Activated naive CD4-positive, alpha-beta T cell treated with anti-CD3 and anti-CD28 coated beads for 36 hours (primary cell): ENCODE measurements at places on chromosomes 16 and 17. TPM values are rescaled to one million over a fixed set of nuclear protein-coding genes. Genes with fewer than 3 reads are reported as not detected.

DNA sequence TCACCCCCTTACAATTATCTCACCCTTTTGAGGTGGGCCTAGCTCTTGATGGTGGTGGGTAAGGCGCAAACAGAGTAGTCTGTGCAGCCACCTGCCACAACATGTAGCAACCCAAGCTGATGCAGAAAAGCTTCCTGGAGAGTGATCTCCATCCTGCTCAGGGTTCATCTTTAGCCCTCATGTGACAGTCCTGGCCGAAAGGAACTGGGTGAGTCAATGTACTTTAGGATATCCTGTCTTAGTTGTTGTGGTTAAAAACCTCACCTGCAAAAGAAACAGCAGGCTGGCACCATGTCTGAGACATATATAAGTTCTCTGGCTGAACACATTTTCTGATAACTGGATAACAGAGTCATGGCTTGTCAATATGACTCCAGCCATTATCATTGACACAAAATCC lies 183.5 kb upstream of the CPHXL start:
- H3K27ac ChIP-seq, result no peak overlapping the region
- no peaks in the 10 kb centered on the region for H3K36me3 ChIP-seq
- no peaks in the 10 kb centered on the region for H3K4me1 ChIP-seq
- no peak for DNase-seq
- no peak overlapping the region for H3K4me3 ChIP-seq

- no peak overlapping the region for H3K27ac ChIP-seq
- no peaks in the 10 kb centered on the region for H3K27me3 ChIP-seq
- H3K36me3 ChIP-seq, result no peaks in the 10 kb centered on the region
- H3K4me1 ChIP-seq, result no peaks in the 10 kb centered on the region
- H3K4me3 ChIP-seq, result no peak overlapping the region
Measured at GRCh38 chr17:38982858-38983746, 15.9 kb upstream of the FBXO47 start.

The NCOR1 gene
- total RNA-seq, result 101 TPM

GRCh38 chr17:42819939-42820535 lies 4.0 kb downstream of the BECN1 start:
- H3K36me3 ChIP-seq, result peaks cover 36% of the 10 kb centered on the region
- H3K4me1 ChIP-seq, result peaks cover 32% of the 10 kb centered on the region
- no peaks in the 10 kb centered on the region for H3K27me3 ChIP-seq
- peak; percentile 82 for DNase-seq
- no peak overlapping the region for H3K4me3 ChIP-seq
- H3K27ac ChIP-seq, result no peak overlapping the region

- no peaks in the 10 kb centered on the region for H3K36me3 ChIP-seq
- peaks cover 39% of the 10 kb centered on the region for H3K4me1 ChIP-seq
- H3K4me3 ChIP-seq, result peak within 1 kb of the TSS; percentile 90
Measured at GRCh38 chr17:64263000-64263766, at the start of gene TEX2. TSS of gene TEX2 (minus strand) at chr17:64263260. CDS start at chr17:64214217, 49,043 bp downstream.

The SBK1 gene
- total RNA-seq, result 2.8 TPM

DNA sequence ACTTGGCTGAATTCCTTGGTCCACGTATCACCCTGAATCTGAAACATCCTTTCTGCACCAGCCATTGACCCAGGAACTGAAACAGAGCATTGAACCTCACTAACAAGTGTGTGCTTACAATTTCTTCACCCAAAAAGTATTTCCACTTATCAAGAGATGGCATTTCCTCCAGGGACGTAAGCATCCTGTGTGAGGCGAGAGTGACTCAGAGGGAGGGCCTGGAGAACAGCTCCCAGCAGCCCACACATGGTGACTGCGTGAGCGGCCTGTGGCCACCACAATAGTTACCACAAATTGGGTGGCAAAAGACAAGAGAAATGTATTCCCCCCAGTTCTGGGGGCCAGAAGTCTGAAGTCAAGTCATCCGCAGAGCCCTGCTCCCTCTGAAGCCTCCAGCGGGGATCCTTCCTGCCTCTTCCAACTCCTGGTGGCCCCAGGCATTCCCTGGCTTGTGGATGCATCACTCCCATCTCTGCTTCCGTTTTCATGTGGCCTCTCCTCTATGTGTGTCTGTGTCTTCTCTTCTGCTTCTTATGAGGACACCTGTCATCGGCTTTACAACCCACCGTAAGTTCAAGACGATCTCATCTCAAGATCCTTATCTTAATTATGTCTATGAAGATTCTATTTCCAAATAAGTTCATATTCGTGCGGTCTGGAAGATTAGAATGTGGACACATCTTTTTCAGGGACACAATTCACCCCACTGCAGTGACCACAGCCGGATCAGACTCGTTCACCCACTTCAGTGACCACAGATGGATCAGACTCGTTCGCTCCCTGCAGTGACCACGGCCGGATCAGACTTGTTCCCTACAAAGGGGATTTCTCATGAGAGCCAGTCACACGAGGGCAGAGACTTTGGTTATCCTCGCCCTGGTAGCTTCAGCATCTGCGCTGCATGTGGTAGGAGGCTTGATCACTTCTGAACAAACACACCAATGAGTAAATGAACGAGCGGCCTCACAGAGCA lies 122.6 kb upstream of the FOXF1 start:
- H3K27ac ChIP-seq, result no peak overlapping the region
- H3K4me1 ChIP-seq, result no peaks in the 10 kb centered on the region
- no peak for DNase-seq
- H3K36me3 ChIP-seq, result no peaks in the 10 kb centered on the region
- peaks cover 9% of the 10 kb centered on the region for H3K27me3 ChIP-seq

The TMEM235 gene
- not detected for total RNA-seq

The ZNF469 gene
- total RNA-seq, result 0.15 TPM

The CD300H gene
- total RNA-seq, result not detected

- peaks cover 35% of the 10 kb centered on the region for H3K4me1 ChIP-seq
- no peak for DNase-seq
- H3K27ac ChIP-seq, result no peak overlapping the region
- H3K4me3 ChIP-seq, result peak overlapping the region; percentile 27
Measured at GRCh38 chr16:56192986-56193945, 2.0 kb downstream of the GNAO1 start.

DNA sequence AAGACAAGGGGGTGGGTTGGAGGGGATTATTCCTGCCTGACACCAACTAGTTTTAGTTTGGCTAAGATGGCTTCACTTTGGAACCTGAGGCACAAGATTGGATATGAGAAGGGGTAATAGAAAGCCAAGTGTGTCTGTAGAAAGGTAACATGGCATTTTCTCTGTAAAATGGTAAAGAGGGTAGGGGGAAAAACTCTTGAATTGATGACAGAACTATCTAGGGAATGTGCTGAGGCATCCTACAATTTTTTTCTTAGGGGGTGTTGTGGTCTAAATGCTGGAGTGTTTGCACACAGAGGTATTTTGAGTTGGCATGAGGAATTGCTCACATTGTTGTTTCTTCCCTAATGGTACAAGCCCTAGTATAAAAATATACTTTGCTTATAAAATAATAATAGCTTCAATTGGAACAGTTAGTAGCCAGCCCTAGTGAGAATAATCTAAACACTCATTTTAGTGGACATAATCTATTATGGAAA lies 25.8 kb downstream of the YPEL2 start:
- H3K27ac ChIP-seq, result no peak overlapping the region
- H3K36me3 ChIP-seq, result peaks cover 12% of the 10 kb centered on the region
- H3K4me3 ChIP-seq, result no peak overlapping the region
- H3K27me3 ChIP-seq, result no peaks in the 10 kb centered on the region
- DNase-seq, result no peak

- H3K4me3 ChIP-seq, result peak overlapping the region; percentile 43
- no peaks in the 10 kb centered on the region for H3K27me3 ChIP-seq
- peak overlapping the region; percentile 90 for H3K27ac ChIP-seq
- H3K4me1 ChIP-seq, result peaks cover 89% of the 10 kb centered on the region
- H3K36me3 ChIP-seq, result peaks cover 32% of the 10 kb centered on the region
Measured at GRCh38 chr16:84597528-84597896, 20.4 kb downstream of the COTL1 start.

The NPIPA3 gene
- total RNA-seq, result 1.9 TPM

The USP32 gene
- 28.9 TPM for total RNA-seq

DNA sequence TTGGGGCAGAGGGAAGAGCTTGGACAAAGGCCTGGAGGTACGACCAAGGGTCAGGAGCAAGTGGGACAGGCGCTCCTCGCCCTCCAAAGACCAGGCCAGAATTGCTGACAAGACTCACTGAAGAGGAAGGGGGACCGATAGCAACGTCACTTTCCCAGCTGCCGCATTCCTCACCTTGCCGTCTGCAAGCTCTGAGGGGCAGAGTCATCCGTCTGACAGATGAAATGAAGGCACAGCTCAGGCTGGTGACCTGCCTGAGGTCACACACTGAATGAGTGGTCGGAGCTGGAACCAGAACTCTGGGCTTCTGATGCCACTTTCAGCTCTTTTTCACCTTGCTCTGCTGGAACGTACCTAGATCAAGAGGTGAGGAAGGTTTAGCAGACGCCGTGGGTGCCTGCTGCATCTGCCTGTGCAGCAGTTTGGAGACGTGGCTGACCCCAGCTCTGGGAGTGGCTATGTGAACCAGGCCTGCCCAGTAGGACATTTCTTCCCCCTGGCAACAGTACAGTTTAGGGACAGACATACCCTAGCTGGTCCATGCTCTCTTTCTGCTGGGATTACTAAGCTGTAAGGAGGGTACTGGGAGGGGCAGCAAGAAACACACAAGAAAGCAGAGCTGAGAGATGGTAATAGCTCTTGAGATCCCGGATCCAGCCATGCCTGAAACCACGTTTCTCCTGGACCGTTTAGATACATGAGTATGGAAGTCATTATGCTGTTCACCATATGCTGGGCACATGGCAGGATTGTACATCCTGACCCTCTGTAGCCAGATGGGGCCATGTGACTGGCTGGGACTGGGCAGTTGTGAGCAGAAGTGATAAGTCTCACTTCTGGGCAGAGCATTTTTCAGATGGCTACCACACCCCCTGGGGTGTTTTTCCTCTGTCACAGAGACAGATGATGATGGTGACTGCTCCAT lies 50.9 kb downstream of the IL21R start:
- no peak for DNase-seq
- H3K36me3 ChIP-seq, result peaks cover 36% of the 10 kb centered on the region
- peaks cover 86% of the 10 kb centered on the region for H3K4me1 ChIP-seq
- H3K4me3 ChIP-seq, result no peak overlapping the region

The TNFRSF13B gene
- total RNA-seq, result not detected

DNA sequence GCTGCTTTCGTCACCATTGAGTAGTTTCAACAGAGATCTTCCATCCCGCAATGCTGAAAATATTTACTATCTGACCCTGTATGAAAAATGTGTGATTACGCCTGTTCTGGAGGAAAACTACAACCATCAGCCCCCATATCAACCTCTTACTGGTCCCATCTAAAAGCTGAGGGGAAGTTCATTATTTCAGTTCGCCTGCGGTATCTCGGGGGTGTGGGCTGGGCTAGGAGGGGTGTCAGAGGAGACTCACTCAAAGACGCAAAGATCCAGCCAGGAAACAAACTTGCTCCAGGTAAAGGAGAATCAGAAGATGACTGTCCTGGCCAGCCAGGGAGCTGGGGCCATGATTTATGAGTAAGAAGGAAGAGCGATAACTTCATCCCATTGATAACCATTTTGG lies 13.7 kb downstream of the CACNG1 start:
- peaks cover 1% of the 10 kb centered on the region for H3K36me3 ChIP-seq
- H3K27me3 ChIP-seq, result no peaks in the 10 kb centered on the region
- no peak for DNase-seq
- no peaks in the 10 kb centered on the region for H3K4me1 ChIP-seq

DNA sequence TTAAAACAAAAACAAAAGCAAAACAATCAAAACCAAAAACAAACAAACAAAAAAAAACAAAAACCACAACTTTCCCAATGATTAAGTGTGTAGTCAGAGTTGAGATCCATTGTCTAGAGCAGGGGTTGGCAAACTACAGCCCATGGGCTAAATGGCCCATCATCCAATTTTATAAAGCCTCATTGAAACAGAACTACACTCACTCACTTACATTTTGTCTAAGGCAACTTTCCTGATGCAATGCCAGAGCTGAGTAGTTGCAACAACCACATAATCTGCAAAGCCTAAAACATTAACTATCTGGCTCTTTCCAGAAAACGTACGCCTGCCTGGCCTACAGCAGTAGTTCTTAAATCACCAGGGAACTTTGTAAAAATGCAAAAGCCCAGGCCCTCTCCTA lies 124.1 kb downstream of the SOX9 start:
- DNase-seq, result no peak
- no peaks in the 10 kb centered on the region for H3K36me3 ChIP-seq
- H3K4me1 ChIP-seq, result no peaks in the 10 kb centered on the region
- H3K4me3 ChIP-seq, result no peak overlapping the region

DNA sequence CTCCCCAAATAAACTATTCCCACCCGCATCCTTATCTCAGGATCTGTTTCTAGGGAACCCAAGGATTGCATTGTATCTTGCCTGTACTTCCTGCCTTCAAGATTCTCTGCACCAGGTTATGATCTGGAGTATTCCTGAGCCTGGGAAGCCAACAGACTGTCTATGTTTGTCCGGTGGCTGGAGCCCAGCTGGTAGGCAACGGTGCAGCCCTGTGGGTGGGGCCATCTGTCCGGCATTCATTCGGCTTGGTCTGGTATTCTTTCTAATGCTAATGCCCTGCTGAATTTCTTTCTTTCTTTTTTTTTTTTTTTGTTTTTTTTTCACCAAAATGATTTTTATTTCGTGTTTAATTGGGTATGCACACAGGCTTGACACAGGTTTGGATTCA lies 20.7 kb upstream of the TVP23A start:
- no peak for DNase-seq
- no peaks in the 10 kb centered on the region for H3K36me3 ChIP-seq
- H3K4me3 ChIP-seq, result no peak overlapping the region
- H3K27me3 ChIP-seq, result peaks cover 10% of the 10 kb centered on the region

The PERCC1 gene
- total RNA-seq, result 0.31 TPM

DNA sequence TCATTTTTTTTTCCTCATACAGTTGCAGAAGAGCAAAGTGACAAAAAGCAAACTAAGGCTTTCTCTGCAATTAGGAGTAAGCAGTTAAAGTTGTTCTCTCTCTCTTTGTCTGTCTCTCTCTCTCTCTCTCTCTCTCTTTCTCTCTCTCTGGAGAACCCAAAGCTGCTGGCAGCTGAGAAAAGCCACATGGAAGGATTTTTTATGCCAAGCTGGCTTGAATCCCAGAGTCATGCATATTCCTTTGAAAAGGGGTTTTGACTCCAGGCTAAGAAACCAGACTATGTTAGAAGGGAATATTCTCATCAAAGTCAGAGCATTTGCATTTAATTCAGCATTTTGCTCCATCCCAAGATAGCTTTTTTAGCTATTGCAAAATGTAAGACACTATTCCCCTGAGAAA lies 1114.2 kb upstream of the GOT2 start:
- H3K4me3 ChIP-seq, result no peak overlapping the region
- H3K27me3 ChIP-seq, result peaks cover 2% of the 10 kb centered on the region
- no peak overlapping the region for H3K27ac ChIP-seq
- H3K4me1 ChIP-seq, result no peaks in the 10 kb centered on the region

The CCL17 gene
- not detected for total RNA-seq
